ENCODE measurements at places on chromosomes 1 and 21. TPM values are rescaled to one million over a fixed set of nuclear protein-coding genes. Genes with fewer than 3 reads are reported as not detected.

Gene EPHB2
- 3.5 TPM for total RNA-seq

Gene TRIM58
- 18.8 TPM for total RNA-seq

Gene ZMYM1
- total RNA-seq, result 10.6 TPM

Gene SLC6A9
- total RNA-seq, result 8.8 TPM

Gene MXRA8
- 461 TPM for total RNA-seq

Gene ERO1B
- total RNA-seq, result 3.1 TPM

Gene GPA33
- total RNA-seq, result not detected

Gene LAPTM5
- 3.6 TPM for total RNA-seq

Gene L1TD1
- total RNA-seq, result 72.6 TPM

Gene ARMH1
- total RNA-seq, result 0.22 TPM

Gene CAMK1G
- total RNA-seq, result not detected

Gene WLS
- total RNA-seq, result 18.7 TPM

Gene ST6GALNAC5
- total RNA-seq, result not detected

Gene BCAN
- total RNA-seq, result not detected

Gene LHX8
- total RNA-seq, result not detected

Gene PALMD
- total RNA-seq, result not detected

Gene SLC45A3
- total RNA-seq, result 0.65 TPM

Gene C1orf122
- total RNA-seq, result 14.5 TPM

Gene SPRR2E
- not detected for total RNA-seq

Gene KRTAP12-4
- total RNA-seq, result not detected

Gene FAM72D
- total RNA-seq, result 0.79 TPM

Gene CFAP107
- not detected for total RNA-seq

Gene ATXN7L2
- 5.5 TPM for total RNA-seq

Gene SYT14
- 2.7 TPM for total RNA-seq

Gene NTRK1
- total RNA-seq, result not detected

Gene IVL
- total RNA-seq, result 0.79 TPM

Data from placental epithelial cell (primary cell).